ENCODE measurements at places on chromosomes 2 and 18.

- DNase-seq: no peak
Measured at GRCh38 chr2:37550190-37550589, 121.3 kb downstream of the CDC42EP3 start.

- no peak for DNase-seq
Measured at GRCh38 chr18:11308499-11308898, 159.1 kb upstream of the PIEZO2 start.

DNA sequence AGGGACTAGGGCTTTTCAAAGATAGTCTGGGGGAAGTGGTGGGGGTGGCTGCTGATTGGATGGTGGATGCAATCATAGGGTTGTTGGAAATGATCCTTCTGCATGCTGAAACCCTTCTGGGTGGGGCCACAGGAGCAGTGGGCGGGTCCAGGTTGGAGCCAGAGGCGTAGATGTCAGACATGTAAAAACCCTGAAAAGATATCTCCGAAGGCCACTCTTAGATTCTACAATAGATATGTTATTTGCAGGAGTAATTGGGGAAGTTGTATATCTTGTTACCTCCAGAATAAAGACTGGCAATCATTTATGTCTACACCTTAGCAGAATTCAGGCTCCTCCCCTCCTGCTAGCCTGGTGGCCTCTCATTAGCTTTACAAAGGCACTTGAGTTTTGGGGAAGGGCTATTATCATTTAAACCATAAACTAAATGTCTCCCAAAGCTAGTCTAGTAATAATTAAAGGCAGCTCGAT is 8.2 kb upstream of the FAM98A start:
- DNase-seq: no peak

GRCh38 chr18:63799189-63799588 is 24.0 kb downstream of the SERPINB7 start:
- no peak for DNase-seq

- peak; percentile 68 for DNase-seq
Measured at GRCh38 chr2:37615804-37616676, 55.4 kb downstream of the CDC42EP3 start.

DNA sequence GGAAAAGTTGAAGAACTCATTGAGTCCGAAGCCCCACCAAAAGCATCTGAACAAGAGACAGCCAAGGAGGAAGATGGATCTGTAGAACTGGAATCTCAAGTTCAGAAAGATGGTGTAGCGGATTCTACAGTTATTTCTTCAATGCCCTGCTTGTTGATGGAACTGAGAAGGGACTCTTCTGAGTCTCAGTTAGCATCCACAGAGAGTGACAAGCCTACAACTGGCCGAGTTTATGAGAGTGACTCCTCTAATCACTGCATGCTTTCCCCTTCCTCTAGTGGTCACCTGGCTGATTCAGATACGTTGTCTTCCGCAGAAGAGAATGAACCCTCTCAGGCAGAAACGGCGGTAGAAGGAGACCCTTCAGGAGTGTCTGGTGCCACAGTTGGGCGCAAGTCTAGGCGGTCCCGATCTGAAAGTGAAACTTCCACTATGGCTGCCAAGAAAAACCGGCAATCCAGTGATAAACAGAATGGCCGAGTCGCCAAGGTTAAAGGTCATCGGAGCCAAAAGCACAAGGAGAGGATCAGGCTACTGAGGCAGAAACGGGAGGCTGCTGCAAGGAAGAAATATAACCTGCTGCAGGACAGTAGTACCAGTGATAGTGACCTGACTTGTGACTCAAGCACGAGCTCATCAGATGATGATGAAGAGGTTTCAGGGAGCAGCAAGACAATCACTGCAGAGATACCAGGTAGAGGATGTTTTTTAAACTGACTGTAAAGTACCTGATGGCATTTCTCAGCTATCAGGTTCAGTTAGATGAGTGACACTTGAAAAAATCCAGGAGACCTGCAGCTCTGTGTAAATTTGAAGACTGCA is 111.9 kb downstream of the HAUS1 start:
- no peak for DNase-seq

GRCh38 chr2:88628571-88628939 is 1.3 kb upstream of the EIF2AK3 start:
- no peak for DNase-seq

DNA sequence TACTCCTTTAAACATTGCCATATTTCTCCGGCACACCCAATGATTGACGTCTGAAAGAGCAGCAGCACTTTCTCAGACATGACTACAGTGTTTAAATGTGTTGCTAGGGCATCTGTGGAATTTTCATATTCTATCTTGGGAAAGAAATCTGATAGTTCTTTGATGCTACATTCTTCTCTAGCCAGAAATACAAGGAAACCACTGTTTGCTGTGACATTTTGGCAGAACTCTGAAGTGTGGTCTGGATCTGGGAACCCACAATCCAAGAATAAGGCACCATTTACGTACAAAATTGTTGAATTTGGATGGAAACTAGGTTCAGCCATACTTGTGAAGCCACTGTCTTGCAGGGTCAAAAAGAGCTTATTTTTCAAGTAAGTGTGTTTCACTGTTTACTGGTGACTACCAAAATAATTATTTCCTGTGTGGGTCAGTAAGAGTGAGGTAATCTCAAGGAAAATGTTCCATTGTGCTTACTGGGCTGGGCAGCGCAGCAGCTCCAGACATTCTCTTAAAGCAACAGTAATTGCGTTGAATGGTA is 21.3 kb upstream of the CD28 start:
- DNase-seq: no peak

GRCh38 chr2:142716463-142717242 is 160.8 kb upstream of the KYNU start:
- DNase-seq: no peak

GRCh38 chr18:37309059-37309458 is 256.5 kb downstream of the CELF4 start:
- DNase-seq: no peak

DNA sequence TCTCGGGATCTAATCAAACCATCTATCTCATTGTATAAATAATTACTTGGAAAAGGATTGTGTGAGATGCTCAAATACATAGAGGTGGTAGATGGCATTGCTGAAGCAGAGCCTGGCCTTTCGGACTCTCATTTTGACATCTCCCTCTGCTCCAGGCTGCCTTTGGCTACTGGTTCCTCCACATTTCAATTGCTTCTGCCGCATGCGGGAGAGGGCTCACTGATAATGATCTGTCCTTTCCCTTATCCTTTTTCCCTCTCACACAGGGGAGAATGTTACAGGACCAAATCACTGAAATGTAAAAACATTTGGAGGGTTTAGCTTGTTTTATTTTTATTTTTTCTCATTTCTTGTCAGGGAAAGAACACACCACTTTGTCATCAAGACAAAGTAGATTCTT is 380.6 kb upstream of the UBE2E3 start:
- DNase-seq: no peak

GRCh38 chr2:32484937-32485336 is 128.1 kb downstream of the BIRC6 start:
- no peak for DNase-seq
